ENCODE measurements at places on chromosomes 7 and 10. TPM values are rescaled to one million over a fixed set of nuclear protein-coding genes. Genes with fewer than 3 reads are reported as not detected.

C10orf143 gene
- 3.2 TPM for total RNA-seq

ASB10 gene
- total RNA-seq: not detected

PLEKHS1 gene
- total RNA-seq: 0.21 TPM

IFIT1 gene
- 17.9 TPM for total RNA-seq

TFAM gene
- total RNA-seq: 20.0 TPM

GNAT3 gene
- total RNA-seq: not detected

LIPJ gene
- not detected for total RNA-seq

ACTR3C gene
- total RNA-seq: 5.2 TPM
